WTC11 (cell line): ENCODE measurements at places on chromosomes 3 and 15.

GRCh38 chr3:123652342-123652984 is 67.6 kb upstream of the HACD2 start:
- DNase-seq: peak; percentile 89

GRCh38 chr3:150370122-150370602 is 37.9 kb upstream of the TSC22D2 start:
- peak; percentile 27 for DNase-seq

DNA sequence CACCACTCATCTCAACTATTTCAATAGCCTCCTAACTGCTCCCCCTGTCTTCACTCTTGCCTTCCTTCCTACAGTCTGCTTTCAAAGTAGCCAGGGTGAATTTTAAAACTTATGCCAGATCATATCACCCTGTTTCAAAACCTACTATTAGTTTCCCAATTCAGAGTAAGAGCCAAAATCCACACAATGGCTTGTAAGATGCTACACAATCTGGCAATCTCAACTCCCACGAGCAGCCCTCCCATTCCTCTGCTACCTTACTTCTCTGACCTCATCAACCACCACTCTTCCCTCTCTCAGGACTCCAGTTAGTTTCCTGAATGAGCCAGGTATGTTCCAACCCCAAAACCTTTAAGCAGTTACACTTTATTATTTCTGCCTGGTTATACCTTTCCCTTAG is 62.5 kb downstream of the VPS13C start:
- DNase-seq: no peak

DNA sequence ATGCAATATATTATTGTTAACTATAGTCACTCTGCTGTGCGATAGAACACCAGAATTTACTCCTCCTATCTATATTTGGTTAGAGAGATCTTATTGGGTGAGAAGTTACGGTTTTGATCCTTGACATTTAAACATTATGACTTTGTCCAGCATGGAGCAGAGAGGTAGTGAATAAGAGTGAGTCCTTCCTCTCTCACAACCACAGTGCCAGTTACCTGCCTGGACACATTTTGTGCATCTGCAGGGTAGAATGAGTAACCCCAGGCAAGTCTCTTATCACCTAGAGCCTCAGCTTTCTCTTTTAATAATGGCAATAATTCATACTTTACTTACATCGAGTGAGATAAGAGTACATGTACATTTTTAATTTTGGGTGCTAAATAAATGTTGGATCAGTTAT is 24.1 kb downstream of the KAT2B start:
- no peak for DNase-seq

- DNase-seq: no peak
Measured at GRCh38 chr3:117660941-117661817, 951.6 kb downstream of the TUSC7 start.

GRCh38 chr15:69780981-69781380 is 316.7 kb downstream of the TLE3 start:
- DNase-seq: no peak

- DNase-seq: no peak
Measured at GRCh38 chr3:69137005-69137404, 14.6 kb upstream of the LMOD3 start.

DNA sequence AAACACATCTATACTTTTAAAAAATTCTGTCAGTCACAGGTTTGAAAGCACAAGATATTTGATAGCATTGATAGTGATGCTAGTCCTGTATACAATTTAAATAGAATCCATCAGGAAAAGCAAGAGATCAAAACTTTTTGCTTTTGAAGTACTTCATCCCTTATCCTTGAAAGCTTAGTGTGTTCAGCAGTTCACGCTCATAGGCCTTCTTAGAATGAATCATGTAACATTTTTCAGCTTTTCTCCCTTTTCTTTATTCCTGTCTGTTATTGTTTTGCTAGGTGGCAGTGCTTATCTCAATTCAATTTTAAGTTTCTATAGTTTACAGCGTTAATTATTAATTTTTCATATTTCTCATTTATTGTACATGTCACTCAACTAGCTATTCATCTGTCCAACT is 69.1 kb downstream of the FGF7 start:
- DNase-seq: no peak

DNA sequence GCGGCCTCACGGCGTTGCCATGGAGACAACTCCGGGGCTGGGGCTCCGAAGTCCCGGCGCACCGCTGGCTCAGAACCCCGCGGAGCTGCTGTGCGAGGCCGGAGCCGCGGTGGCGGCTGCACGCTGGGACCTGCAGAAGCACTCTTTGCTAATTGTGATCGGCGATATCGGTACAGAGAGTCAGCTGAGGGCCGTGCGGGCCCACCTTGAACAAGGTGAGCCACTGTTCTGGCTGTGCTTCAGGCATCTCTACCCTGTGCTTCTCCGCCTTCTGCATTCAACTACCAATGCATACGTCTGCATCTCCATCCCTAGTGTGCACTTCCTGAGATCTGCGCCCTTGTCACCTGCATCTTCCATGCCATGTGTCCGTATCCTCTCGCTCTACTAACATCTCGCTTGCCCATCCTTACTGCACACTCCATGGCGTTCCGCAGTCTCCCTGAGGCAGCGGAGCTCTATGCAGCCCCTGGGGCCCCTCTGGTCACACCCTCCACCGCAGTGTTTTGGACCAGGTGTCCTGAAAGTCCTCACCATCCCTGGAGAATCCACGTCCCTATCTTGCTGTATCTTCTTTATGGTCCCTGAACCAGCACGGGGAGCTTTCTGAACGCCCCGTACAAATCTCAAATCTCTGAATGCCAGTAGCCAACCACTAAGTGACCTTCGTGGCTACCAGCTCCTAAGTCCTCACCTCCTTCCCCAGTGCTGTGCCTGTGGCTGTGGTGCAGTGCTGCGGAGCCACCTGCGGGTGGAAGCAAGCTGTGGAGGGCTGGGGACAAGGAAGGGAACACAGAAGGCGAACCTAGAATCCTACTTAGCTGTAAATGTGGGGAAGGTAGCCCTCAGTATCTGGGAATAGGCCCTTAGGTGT is 6.2 kb upstream of the MAP1A start:
- peak; percentile 43 for DNase-seq

DNA sequence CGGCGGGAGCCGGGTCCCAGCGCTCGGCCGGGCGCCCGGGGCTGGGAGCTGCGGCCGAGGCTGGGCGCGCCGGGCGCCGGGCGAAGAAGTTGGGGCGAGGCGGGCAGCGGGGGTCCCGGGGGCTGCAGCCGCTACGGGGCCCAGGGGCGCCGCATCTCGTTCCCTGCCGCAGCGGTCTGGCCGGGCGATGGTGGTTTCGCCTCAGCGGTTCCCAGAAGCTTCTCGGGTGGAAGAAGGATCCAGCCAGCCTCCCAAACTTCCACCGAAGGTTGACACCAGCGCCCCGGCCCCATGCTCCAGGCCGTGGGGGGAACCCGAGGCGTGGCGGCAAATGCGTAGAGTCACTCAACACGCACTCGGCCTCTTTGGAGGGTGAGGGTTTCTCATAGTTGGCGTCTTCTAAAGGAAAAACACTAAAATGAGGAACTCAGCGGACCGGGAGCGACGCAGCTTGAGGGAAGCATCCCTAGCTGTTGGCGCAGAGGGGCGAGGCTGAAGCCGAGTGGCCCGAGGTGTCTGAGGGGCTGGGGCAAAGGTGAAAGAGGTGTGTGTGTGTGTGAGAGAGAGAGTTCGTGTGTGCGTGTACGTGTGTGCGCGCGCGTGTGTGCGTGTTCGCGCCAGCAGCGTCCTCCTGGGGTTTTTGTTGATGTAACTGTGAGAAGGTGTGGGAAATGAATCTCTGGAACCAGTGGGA is 940 bp downstream of the BOC start:
- DNase-seq: peak; percentile 41

DNA sequence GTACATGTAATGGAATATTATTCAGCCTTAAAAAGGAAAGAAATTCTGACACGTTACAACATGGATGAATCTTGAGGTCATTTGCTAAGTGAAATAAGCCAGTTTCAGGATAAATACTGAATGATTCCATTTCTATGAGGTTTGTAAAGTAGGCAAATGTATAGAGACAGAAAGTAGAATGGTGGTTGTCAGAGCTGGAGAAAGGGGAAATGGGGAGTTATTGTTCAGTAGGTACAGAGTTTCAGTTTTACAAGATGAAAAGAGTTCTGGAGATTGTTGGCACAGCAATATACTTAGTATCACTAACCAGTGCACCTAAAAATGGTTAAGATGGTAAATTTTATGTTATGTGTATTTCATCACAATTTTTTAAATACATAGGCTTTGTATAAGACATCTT is 60.6 kb downstream of the USP8 start:
- DNase-seq: no peak

DNA sequence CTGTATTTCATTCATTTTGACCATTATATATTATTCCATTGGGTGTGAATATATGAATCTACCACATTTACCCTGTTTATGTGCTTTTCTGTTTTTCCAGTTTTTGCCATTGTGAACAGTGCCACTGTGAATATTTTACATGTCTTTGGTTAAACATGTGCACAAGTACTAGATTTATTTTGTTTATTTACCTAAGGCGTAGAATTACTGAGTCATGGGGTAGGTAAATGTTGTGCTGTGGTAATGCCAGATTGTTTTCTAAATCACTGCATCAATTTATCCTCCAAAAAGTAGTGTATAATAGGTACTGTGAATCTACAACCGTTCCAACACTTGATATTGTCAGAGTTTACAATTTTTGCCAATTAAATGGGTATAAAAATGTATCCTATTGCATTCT is 362.1 kb upstream of the AGTR1 start:
- no peak for DNase-seq

DNA sequence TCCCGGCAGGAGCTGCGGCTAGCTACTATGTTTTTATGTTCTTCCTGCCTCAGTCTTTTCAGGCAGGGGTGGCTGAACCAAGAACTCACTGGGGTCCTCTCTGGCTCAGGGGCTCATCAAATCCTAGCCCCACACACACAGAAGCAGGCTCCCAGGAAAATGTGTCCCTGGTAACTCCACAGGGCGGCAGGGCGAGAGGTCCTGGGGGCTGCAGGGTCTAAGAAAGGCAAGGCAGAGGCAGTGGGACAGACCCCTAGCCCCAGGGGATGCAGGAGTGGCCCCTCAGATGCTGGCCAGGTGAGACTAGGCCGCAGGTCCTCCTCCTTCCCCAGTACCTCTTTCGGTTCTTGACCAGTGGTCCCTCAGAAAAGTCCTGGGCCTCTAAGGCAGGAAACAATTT is 48.9 kb downstream of the PTH1R start:
- DNase-seq: no peak

- DNase-seq: no peak
Measured at GRCh38 chr3:160982491-160982890, 122.7 kb downstream of the B3GALNT1 start.

GRCh38 chr3:53457068-53457467 is 37.3 kb upstream of the CACNA1D start:
- DNase-seq: no peak

DNA sequence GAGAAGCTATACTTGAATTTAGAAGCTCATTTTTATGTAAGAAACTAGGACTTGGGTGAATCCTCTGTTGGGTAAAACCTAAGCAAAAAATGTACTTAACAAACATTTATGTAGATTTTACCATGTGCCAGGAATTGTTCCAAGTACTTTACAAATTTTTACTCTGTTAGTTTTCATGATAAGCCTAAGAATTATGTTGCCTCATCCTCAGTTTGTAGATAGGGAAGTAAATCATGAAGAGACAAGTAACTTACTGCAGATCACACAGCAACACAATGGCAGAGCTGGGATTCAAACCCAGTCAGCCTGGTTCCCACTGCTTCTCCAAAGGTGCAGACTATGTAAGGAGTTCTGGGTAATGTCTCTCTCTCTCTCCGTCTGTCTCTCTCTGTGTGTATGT is 169.9 kb downstream of the DIPK2A start:
- no peak for DNase-seq

DNA sequence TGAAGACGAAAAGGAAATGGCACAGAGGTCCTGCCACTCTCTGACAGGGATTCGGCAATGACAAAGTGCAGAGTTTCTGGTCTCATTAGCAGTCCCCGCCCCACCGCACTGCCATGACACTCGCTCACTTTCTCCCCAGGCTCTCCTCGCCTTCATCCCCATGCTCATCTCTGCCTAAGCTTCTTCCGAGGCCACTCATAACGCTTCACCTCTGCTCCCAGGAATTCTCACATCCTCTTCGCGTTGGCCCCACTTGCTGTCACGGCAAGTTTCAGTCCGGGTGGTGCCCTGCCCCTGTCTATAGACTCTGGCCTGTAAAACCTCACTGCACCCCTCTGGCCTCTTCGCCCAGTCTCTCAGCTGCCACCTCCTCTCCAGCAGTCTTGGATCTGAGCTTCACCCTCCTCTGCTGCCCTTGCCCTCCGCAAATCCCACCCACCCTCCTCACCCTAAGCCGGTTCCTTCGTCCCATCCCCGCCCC is 654 bp downstream of the RUBCN start:
- no peak for DNase-seq

- DNase-seq: no peak
Measured at GRCh38 chr3:13144163-13145023, 71.2 kb upstream of the IQSEC1 start.
